ENCODE measurements at places on chromosomes 7 and 10.
A peak's percentile ranks its signal among the peaks of the same experiment; 100 is the strongest.

DNA sequence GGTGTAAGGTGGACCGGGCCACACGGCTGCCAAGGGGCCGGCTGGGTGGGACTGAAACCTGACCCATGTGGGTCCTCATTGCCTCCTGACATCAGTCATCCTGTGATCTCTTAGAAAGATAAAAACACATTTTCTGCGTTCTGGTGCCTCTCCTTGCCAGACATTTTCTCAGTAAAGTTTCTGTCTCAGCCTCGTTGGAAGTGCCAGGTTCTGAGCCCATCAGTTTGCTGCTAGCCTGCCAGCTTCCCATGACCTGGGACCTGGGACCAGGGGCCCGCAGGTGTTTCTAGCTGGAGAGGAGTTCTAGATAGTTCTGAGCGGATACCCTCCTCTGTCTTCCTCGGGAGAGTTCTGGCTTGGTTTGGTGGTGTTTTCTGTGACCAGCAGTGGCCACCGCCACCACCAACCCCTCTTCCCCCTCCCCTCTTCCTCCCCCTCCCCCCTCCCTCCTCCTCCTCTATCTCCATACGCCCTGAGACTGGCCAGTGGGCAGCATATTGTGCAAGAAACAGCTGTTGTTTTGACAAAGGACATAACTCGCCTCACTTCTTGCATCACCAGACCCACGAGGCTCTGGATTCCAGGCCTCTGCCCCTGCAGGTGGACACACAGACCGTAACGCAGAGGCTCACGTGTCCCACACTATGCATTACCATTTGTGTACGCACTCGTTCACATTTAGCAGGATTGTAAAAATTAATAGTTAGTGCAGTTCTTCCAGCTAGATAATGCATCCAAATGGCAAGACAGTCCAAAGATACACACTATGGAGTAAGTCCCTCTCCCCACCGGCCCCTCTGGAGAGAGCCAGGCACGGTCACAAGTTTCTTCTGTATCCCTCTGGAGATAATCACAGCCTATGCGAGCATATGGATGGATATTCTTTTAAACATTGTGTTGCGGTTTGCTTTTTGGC, 94.6 kb downstream of the CUX1 start:
- DNase-seq, result no peak

- DNase-seq, result peak; percentile 83
Measured at GRCh38 chr7:34928052-34928451, 109.2 kb downstream of the DPY19L1 start.

DNA sequence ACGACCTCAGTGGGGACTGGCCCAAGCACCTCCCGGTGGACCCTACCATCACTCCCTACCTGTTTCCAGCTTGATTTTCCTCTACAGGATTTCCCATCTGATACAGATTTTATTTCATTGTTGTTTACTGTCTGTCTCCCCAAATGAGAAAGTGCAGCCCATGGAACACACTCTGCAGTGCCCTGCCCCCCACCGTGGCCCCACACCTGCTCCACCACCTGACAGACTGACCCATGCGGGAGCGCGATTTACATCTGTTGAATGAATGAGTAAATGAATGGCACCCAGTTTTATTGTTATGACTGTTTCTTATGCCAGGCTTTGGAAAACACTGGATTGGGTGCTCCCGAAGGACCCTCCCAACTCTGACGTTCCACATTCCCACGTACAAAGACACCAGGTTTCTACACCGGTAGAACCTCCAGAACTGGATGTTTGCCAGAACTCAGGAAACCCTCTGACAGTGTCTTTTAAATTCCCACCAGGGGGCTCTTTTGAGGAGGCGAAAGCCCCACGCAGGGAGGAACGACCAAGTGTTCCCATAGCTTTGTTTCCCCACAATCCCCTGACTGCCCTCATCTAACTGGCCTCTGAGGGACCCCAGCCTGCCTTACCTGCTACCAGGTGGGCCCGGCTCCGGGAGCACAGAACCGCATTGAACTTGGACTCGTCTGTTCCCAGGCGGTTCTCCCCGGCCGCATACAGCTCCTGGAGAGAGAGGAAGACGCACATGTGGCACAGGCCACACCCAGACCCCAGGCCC, 29.0 kb downstream of the PLAC9 start:
- peak; percentile 42 for DNase-seq

- no peak for DNase-seq
Measured at GRCh38 chr10:92267343-92267742, 23.5 kb downstream of the CPEB3 start.

Data from H9 (cell line).